ENCODE measurements at places on chromosomes 12 and 14.
A peak's percentile ranks its signal among the peaks of the same experiment; 100 is the strongest.

GRCh38 chr14:65038966-65039365 lies 52.3 kb downstream of the FNTB start:
- DNase-seq = no peak

- no peak for DNase-seq
Observed at GRCh38 chr12:124049451-124050094, 76.6 kb downstream of the ZNF664 start.

- DNase-seq = no peak
Observed at GRCh38 chr14:58641509-58641908, 3.7 kb downstream of the DACT1 start.

DNA sequence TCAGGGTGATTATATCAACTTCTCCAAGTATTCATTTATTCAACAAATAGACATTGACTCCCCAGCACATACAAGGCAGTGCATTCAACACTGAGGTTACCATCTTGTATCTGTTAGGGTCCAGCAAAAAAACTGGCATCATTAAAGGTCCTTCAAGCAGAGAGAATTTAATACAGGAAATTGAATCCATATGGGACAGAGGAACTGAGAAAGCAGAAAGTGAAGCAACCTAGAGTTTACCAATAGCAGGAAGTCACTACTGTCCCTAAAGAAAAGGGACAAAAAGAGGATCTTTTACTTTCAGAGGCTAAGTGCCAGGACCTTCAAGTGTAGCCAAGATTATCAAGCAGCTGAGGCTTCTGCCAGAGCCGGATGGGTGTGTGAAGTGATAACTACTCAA lies 237.8 kb upstream of the TBX3 start:
- no peak for DNase-seq

- DNase-seq = no peak
Observed at GRCh38 chr12:132924356-132924755, 31.8 kb downstream of the ZNF605 start.

GRCh38 chr12:89351489-89352241 lies 636 bp downstream of the DUSP6 start:
- DNase-seq = no peak

- DNase-seq = no peak
Observed at GRCh38 chr12:50043854-50044253, 13.5 kb upstream of the ASIC1 start.

- DNase-seq = no peak
Observed at GRCh38 chr14:59827401-59827800, 43.2 kb downstream of the RTN1 start.

- DNase-seq = no peak
Observed at GRCh38 chr12:104280111-104280510, 23.4 kb upstream of the EID3 start.

DNA sequence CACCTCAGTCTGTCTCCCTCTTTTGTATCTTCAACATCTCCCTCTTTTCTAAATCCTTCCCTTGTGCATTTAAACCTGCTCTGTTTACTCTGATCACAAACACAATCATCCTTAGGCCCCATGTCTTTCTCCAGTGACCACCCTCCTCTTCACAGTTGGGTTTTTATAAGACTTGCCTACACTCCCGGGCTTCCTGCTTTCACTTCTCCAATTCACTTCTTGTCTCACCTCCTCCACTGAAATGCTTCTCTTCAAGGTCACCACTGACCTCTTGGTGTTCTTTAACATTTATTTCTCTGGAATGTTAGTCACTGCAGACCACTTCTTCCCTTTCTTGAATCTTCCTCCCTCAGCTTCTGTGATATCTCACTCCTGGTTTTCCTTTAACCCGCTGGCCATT lies 8.7 kb upstream of the SMCO2 start:
- no peak for DNase-seq

GRCh38 chr12:104672501-104673265 lies 215.9 kb downstream of the CHST11 start:
- DNase-seq = no peak

- no peak for DNase-seq
Observed at GRCh38 chr14:60067882-60068281, 23.8 kb upstream of the PCNX4 start.

DNA sequence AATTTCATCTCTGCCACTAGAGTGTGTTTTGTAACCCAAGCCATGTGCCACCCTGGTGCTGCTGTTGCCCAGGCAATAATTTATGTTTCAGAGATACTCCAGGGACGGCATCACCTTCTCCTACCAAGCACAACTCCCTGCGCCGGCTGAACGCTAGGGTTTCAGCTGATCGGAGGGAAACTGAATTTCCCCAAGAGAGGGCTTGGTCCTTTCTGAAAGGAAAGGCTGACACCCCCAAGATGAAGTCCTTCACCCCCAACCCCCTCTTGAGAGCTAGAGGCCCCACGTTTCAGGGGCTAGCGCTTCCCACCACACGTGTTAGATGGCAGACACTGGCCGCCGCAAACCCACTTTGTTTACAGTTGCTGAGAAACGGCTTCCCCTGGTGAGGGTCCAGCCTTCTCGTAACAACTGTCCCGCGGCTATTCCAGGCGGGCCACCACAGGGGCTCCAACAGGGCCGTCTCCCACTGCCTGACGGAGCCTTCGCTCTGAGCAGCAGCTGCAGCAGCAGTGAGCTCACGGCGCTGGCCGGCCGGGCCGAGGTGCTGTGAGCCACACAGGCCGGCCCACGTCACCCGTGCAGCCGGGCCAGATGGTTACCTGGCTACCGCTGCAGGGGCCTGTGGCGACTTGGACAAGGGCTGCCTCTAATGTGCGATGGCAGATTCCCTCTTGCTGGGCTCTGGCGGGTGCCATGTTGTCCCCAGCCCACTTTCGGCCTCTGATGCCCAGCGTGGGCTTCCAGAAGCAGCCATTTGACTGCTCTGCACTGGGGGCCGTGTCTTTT lies 66.4 kb downstream of the TESC start:
- no peak for DNase-seq

- DNase-seq = no peak
Observed at GRCh38 chr14:65632487-65632886, 220.0 kb downstream of the FUT8 start.

GRCh38 chr14:92695562-92695961 lies 52.9 kb downstream of the LGMN start:
- no peak for DNase-seq

DNA sequence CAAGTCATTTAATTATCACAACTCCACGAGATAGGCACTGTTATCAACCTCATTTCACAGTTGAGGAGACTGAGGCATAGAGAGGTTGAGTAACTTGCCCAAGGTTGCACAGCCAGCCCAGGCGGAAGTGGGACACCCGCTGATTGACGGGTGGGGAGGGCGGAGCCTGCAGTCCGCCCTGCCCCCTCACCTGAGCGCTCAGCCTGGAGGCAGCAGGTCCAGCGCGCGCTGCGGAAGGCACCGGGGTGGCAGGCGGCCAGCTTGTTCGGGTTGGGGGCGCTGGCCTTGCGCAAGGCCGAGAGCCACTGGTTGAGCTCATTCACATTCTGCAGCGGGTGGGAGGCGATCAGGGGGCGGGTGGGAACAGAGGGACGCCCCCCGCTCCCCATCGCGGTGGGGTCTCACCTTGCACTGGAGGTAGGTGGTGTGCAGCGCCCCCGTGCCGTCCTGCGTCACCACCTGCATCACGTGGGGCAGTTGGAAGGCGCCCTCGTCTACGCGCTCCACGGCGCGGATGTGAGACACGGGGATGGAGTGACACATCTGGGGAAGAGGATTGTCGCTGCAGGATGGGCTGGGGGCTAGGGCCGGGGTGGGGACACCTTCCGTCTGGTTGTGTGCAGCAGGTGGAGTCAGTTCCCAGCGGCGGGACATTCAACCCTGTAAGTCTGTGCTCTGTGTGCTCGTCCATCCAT lies 31.7 kb downstream of the RASAL1 start:
- no peak for DNase-seq

- DNase-seq = no peak
Observed at GRCh38 chr12:74152370-74152769, 385.3 kb upstream of the ATXN7L3B start.

GRCh38 chr14:65053466-65053865 lies 48.9 kb downstream of the MAX start:
- DNase-seq = no peak

GRCh38 chr12:132834181-132834711 lies 5.6 kb upstream of the GOLGA3 start:
- DNase-seq = no peak

DNA sequence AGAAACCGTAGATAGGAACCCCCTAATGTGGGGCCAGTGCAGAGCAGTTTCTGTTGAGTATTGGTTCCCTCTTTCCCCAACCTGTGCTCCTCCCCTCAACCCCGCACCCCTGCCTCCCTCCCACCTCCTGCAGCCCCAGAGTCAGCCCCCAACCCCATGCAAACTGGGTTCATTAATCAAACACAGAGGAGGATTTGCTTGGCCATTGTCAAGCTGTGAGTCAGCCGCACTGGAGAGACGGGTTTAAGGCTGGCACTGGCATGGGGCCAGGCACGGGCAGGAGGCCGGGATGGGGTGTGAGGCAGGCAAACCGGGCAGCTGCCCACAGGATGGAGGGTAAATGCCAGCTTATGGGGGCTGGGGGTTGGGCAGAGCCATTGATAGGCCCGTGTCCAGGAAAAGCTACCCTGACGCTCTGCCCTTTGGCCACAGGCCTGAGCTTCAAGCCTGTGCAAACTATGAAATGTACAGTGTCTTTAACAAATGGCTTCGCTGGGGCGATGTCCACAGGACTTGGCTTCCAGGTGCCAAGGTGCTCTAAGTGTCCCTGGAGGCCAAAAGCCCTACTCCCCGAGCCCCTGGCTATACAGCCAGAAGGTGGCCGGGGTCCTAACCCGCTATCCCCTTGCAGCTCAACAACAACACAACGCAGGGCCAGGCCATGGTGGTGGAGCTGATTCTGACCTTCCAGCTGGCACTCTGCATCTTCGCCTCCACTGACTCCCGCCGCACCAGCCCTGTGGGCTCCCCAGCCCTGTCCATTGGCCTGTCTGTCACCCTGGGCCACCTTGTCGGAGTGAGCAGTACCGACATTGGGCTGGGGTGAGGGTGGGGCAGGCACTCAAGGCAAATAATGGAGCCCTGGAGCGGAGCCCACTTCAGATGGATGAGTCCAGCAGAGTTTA lies 1.4 kb downstream of the AQP5 start:
- no peak for DNase-seq

GRCh38 chr12:32002848-32003493 lies 43.8 kb downstream of the RESF1 start:
- DNase-seq = peak; percentile 43

- DNase-seq = no peak
Observed at GRCh38 chr14:51208982-51209381, 31.1 kb upstream of the TMX1 start.

GRCh38 chr12:26648584-26648983 lies 184.4 kb downstream of the ITPR2 start:
- DNase-seq = peak; percentile 96

- DNase-seq = no peak
Observed at GRCh38 chr12:12720052-12720451, 2.9 kb downstream of the CDKN1B start.

DNA sequence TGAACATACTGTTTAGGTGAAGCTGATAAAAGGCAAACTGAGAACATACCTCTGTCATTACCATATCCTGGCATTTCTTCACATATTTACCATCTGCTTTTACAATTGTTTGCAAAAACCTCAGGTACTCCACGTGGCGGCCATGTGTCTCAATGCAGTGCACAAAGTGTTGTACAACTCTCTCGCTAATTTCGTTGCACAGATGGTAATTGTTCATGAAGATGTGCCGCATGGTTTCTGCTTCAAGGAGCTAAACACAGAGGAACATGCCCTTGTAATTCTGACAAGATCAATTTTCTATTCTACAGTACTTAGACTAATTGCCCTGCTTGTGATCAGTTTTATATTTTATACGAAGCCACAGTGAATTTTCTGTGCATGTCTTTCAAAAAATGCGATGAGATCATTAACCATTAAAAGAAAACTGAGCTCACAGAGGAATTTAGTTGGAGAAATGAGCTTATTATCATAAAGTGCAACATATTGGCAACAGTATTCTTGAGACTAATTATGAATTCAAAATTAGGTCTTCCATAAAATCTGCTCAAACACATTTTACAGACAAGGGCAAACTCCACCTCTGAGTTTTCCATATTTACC lies 233.8 kb downstream of the ITPR2 start:
- peak; percentile 41 for DNase-seq

- DNase-seq = no peak
Observed at GRCh38 chr12:80821513-80822000, 104.8 kb downstream of the MYF5 start.

- peak; percentile 57 for DNase-seq
Observed at GRCh38 chr12:92624236-92624635, 78.6 kb upstream of the PLEKHG7 start.

All from fibroblast of upper back skin (primary cell).